Cortex of kidney (tissue), 1 donor: ENCODE measurements at places on chromosomes 12 and 14.

- DNase-seq: no peak
These were observed 33.1 kb downstream of the KCNA5 start for GRCh38 chr12:5076761-5077160.

DNA sequence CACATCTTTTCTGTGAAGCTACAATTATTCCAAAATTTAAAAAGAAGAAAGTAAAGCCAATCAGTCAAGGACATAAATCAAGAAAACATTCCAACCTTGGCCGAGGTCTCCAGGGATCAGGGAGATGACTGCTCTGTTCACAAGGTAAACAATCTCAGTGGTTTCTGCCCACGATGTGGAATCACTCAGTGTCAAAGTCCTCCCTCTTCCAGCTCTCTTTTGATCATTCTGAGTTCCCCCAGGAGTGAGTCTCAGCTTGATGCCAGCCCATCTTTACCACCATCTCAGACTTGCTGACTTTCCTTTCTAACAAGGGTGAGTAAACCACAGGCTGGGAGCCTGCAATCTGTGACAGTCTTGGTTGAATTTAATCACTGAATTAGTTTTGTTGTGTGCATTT, 4.8 kb upstream of the SERPINA9 start:
- no peak for DNase-seq

DNA sequence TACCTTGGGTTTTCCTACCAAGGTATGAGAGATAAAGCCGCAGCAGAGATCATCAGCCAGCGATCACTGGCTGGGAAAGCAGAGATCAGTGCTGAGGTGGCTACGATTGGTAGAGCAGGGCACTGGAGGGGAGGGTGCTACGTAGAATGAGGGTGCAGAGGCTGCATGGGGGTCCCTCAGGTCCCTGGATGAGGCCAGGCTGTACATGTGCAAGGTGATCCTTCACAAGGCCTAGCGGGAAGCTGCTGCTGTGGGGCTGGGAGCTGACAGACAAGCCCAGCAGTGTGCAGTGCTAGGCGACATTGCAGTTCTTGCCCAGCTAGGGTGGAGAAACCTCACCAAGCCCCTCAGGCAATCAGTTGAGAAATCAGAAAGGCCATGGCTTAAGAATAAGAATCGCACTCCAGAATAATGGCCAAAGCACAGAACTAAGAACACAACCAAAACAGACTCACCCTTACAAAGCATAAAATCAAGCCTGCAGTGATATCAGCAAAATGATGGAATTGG, 37.2 kb upstream of the GPR132 start:
- no peak for DNase-seq

GRCh38 chr12:22609501-22609900, 15.5 kb upstream of the ETNK1 start:
- DNase-seq: no peak

GRCh38 chr14:43119672-43120071, 1387.4 kb downstream of the FSCB start:
- DNase-seq: no peak

GRCh38 chr14:95609398-95609990, 74.6 kb downstream of the GLRX5 start:
- DNase-seq: no peak
